HTR-8/SVneo (cell line): ENCODE measurements at places on chromosomes 11 and 22.

GRCh38 chr11:1829039-1829820, 5.6 kb upstream of the SYT8 start:
- DNase-seq = peak; percentile 82

DNA sequence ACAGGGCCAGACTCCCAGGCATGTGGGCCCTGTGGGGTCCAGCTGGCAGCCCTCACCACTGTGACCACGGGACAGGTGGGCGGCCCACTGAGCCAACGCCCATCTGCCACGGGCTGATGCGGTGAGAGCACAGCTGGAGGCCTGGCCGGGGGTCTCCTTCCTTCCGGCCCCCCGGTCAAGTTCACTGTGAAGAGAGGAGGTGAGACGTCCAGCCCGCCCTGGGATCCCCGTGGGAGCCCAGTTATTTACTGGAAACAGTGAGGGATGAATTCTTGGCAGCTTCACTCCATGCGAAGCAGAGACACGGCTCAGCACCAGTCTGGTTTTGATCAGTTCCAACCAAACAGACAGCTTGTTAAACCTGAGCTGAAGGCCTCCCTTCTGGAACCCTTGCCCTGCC, 38.7 kb downstream of the WNT11 start:
- DNase-seq = no peak

- DNase-seq = no peak
Observed at GRCh38 chr11:30596832-30597231, 10.7 kb upstream of the MPPED2 start.

DNA sequence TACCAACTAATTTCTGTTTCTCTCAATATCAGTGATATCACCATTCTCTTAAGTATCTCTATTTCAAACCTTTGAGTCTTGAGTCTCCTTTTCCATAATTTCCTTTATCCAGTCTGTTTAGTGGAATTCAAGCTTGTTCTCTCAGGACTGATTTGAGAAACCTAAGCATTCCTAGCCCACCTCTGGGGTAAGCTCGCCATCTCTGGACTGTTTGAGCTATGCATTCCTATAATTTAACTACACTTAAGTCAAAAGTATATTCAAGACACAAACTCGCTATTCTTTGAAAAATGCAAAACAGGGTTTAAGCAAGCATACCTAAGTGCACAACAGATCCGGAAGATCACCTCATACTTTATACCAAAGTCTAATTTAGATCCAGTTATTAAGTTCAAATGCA, 2.1 kb upstream of the DLAT start:
- DNase-seq = no peak

DNA sequence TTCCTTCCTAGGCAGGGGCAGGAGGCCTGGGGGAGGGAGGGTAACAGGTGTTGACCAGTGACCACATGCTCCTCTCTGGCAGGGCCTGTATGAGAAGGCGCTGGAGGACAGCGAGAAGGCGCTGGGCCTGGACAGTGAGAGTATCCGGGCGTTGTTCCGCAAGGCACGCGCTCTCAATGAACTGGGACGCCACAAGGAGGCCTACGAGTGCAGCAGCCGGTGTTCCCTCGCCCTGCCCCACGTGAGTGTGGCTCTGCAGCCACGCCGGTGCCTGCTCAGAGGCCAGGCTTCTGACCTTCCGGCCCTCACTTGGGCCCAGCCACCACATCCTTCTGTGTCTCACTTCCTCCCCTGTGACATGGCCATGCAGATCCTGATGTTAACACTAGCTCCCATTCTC, 25.8 kb downstream of the ZC3H7B start:
- no peak for DNase-seq
